ENCODE measurements at places on chromosomes 6 and 20. TPM values are rescaled to one million over a fixed set of nuclear protein-coding genes. Genes with fewer than 3 reads are reported as not detected.

Gene IL17F
- not detected for total RNA-seq

Gene DEFB132
- not detected for total RNA-seq

Gene MCCD1
- not detected for total RNA-seq

Gene DACT2
- total RNA-seq: 0.06 TPM

Gene NKX2-2
- not detected for total RNA-seq

Gene CDS2
- 46.1 TPM for total RNA-seq

Gene ELOVL2
- total RNA-seq: 6.1 TPM

Gene PI3
- total RNA-seq: 2.2 TPM

Gene TXLNB
- not detected for total RNA-seq

Gene AFDN
- 20.2 TPM for total RNA-seq

Gene HCRTR2
- total RNA-seq: not detected

Gene FAM83D
- total RNA-seq: 65.2 TPM

Gene STX11
- total RNA-seq: 2.4 TPM

Gene VGLL2
- total RNA-seq: not detected

Gene BFSP1
- 4.5 TPM for total RNA-seq

Gene ELOVL4
- 1.6 TPM for total RNA-seq

Gene WFDC2
- total RNA-seq: not detected

Gene TSBP1
- total RNA-seq: not detected

All from A549 treated with dexamethasone at 1 μM for 4 hours (cell line).